Activated naive CD4-positive, alpha-beta T cell treated with anti-CD3 and anti-CD28 coated beads for 36 hours (primary cell): ENCODE measurements at places on chromosomes 16 and 17. TPM values are rescaled to one million over a fixed set of nuclear protein-coding genes. Genes with fewer than 3 reads are reported as not detected.

- no peak for DNase-seq
Measured at GRCh38 chr16:53087101-53087500, 32.3 kb downstream of the CHD9 start.

Gene RSPRY1
- total RNA-seq = 28.7 TPM

- no peak for DNase-seq
Measured at GRCh38 chr17:70086516-70086915, 11.5 kb downstream of the KCNJ16 start.

- DNase-seq = peak; percentile 65
Measured at GRCh38 chr17:751269-752001, 629 bp downstream of the GEMIN4 start.

Gene SRSF2
- 241 TPM for total RNA-seq

DNA sequence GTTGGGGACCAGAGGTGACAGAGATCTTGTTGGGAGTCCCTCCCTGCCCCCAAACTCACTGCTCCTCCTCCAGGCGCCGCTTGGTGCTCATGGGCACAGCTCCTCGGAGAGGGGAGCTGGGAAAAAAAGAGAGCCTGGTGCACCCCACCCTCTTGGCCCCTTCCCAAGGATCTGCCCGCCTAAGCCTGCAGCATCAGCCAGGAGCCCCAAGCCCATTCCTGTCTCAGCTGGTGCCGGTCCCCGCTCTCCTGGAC is 400 bp downstream of the HCFC1R1 start:
- DNase-seq = peak; percentile 38

Gene IGFALS
- not detected for total RNA-seq
